Esophagus muscularis mucosa (tissue), 4 donors: ENCODE measurements at places on chromosomes 3 and 15. TPM values are rescaled to one million over a fixed set of nuclear protein-coding genes. Genes with fewer than 3 reads are reported as not detected.

Gene FBXO40
- not detected for total RNA-seq

Gene CFAP100
- total RNA-seq, result not detected

Gene SCN11A
- 0.99 TPM for total RNA-seq

Gene ZIC1
- total RNA-seq, result not detected

- no peaks in the 10 kb centered on the region for H3K27me3 ChIP-seq
- no peaks in the 10 kb centered on the region for H3K36me3 ChIP-seq
- no peak for DNase-seq
- no peak overlapping the region for H3K27ac ChIP-seq
Observed at GRCh38 chr3:187169231-187169960, 27.9 kb upstream of the RTP1 start.

DNA sequence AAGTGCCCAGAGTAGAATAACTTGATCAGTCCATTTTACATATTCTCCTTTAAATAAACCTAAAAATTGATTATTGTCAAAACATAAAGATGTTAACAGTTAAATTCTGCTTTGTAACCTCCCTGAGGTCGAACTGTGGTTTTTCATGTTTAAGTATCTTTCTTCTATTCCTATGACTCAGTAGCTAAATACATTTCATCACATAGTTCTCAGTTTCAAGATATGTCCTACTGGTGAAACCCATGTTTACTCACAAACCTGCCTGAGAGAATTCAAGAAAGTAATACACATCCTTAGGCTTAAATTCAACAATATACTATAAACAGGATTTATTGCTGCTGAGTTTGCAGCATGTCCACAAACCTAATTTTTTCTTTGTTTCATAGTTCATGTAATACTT, 692.9 kb downstream of the ZPLD1 start:
- H3K27me3 ChIP-seq, result no peaks in the 10 kb centered on the region
- DNase-seq, result no peak
- no peak overlapping the region for H3K27ac ChIP-seq
- H3K36me3 ChIP-seq, result no peaks in the 10 kb centered on the region
- H3K4me3 ChIP-seq, result no peak overlapping the region

- no peaks in the 10 kb centered on the region for H3K36me3 ChIP-seq
- H3K4me3 ChIP-seq, result peak overlapping the region; percentile 70
- H3K4me1 ChIP-seq, result peaks cover 27% of the 10 kb centered on the region
- H3K27me3 ChIP-seq, result no peaks in the 10 kb centered on the region
- peak; percentile 89 for DNase-seq
Observed at GRCh38 chr3:195270079-195270816, 711 bp downstream of the XXYLT1 start.

DNA sequence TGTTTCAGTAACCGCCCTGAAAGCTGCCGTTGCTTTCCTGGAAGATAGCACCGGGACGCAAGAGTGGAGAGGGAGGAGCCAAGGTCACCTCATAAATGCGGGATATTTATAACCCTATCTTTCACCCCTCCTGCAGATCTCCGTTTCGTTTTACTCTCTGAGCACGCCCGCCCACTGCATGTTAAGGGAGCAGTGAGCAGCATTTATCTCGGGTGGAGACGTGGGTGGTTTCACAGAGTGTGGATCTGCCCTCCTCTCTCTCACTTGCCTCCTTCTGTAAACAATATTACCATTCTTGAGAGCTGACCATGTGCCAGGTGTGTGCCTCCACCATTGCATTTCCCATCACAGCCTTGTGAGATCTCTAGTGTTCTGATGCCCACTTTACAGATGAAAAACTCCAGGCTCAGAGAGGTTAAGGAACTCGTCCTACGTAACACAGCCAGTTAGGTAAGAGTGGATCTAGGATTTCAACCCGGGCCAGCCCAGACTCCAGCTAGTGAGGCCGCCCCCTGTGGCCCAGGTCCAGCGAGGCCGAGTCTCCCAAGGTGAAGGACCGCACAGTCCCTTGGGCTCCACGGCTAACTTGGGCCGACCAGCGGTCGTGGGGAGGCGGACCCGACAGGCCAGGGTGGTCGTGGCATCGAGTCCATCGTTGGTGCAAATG, 16.9 kb upstream of the SEMA4B start:
- H3K27me3 ChIP-seq, result peaks cover 3% of the 10 kb centered on the region
- peaks cover 22% of the 10 kb centered on the region for H3K4me1 ChIP-seq
- no peak for DNase-seq
- peak overlapping the region; percentile 97 for H3K27ac ChIP-seq
- no peaks in the 10 kb centered on the region for H3K36me3 ChIP-seq
